ENCODE measurements at places on chromosomes 1 and 21.

- no peak for DNase-seq
Measured at GRCh38 chr1:13465515-13465914, 48.3 kb downstream of the LRRC38 start.

DNA sequence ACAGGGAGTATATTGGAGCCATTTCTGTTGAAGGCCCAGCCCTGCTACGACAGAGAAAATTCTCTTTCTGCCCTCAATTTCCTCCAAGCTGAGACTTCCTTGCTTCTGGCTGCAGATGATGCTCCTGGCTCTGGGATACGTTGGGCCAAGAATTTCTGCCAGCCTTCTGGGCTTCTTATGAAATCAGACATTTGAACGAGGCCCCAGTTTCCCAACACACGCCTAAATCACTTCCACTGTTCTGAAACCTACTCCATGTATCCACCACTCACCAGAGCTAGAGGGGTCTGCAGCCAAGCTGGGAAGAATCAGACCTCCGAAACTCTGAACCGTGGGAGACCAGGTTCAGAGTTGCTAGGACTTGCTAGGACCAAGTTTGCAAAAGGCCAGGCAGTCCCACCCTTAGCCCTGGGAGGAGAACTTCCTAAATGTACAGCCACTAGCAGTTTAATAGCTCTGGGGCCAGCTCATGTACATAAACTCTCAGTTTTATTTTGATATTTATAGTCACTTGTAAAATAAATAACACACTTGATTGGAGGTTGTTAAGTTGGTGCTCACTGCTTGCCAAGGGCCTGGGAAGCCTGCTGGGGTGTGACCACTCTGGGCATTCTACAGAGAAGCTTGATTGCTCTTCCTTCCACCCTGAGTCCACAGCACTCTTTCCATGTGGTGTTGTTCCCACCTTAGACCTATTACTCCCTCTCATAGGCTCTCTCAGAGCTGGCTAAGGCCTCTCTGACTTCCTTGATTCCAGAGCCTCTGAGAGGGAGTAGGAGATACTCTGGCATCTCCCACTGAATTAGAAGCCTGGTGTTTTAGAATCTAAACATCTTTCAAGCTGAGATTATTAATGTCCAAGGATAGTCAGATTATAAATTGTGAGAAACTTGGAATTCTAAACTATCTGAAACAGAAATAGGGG lies 83.4 kb upstream of the TRABD2B start:
- DNase-seq: no peak

GRCh38 chr1:58437623-58438022 lies 108.9 kb downstream of the OMA1 start:
- DNase-seq: no peak

DNA sequence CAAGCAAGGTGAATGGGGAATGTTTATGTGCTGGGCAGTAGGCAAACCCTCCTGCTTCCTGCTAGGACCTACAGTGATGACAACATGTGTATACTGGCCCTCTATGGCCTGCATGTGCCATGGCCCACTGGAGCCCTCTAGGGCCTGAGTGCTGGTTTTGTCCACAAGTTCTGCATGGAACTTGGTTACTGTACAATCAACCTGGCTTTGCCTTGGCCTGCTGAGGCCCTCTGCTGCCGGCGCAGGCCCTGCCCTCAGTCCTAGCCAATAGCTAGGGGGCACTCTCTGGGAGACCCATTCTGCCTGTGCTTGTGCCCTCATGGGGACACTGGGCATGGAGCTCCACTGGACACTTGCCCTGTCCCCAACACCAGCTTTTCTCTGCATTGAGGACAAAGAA lies 138.6 kb upstream of the NGF start:
- DNase-seq: no peak

DNA sequence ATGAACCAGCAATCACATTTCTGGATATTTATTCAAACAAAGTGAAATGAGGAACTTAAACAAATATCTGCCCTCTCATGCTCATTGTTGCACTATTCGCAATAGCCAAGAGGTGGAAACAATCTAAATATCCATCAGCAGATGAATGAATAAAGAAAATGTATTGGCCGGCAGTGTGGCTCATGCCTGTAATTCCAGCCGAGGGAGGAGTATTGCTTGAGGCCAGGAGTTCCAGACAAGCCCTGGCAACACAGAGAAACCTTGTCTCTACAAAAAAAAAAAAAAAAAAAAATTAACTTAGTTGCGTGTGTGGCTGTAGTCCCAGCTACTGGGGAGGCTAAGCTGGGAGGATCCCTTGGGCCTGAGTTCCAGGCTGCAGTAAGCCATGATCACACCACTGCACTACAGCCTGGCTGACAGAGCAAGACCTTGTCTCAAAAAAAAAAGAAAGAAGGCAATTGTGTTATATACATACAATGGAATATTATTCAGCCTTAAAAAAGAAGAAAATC lies 191.4 kb downstream of the AKT3 start:
- DNase-seq: no peak

- DNase-seq: no peak
Measured at GRCh38 chr21:17542371-17543011, 29.6 kb downstream of the CXADR start.

DNA sequence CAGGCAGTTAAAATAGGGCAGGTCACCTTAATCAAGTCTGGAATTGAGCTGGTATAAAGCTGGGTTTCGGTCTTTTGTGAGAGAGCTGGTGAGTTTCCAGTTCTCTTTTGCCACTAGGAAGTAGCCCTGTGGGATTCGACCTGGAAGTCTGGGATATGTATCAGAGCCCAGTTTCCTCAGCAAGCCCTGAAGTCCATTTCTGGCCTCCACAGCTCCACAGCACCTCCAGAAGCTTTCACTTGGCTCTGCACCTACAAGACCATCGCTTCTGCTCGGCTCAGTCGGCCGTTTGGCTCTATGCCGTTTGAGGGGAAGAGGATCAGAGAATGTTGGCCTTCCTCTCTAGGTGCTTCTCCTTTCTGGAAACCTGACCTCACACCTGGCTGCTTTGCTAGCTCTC lies 148.0 kb downstream of the GALNT2 start:
- no peak for DNase-seq

DNA sequence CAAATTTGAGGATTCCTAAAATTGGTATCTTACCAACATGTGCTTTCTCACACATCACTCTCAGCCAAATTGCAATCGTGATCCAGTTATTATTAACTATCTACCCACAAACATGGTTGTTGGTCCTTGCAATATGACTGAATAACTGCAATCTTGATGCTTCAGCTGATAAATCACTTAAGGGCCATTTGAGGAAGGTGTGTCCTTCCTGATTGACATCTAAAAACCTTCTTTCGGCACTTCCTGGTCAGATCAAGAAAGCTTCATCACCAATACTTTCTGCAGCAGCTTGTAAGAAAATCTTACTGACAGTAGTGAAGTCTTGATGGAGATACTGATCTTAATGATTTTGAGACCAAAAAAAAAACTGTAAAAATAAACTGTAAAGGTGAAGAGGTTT lies 48.5 kb upstream of the KCTD3 start:
- DNase-seq: no peak

GRCh38 chr21:35232545-35233176 lies 183.6 kb upstream of the RUNX1 start:
- no peak for DNase-seq
